ENCODE measurements at places on chromosomes 1 and 21. TPM values are rescaled to one million over a fixed set of nuclear protein-coding genes. Genes with fewer than 3 reads are reported as not detected.

DNA sequence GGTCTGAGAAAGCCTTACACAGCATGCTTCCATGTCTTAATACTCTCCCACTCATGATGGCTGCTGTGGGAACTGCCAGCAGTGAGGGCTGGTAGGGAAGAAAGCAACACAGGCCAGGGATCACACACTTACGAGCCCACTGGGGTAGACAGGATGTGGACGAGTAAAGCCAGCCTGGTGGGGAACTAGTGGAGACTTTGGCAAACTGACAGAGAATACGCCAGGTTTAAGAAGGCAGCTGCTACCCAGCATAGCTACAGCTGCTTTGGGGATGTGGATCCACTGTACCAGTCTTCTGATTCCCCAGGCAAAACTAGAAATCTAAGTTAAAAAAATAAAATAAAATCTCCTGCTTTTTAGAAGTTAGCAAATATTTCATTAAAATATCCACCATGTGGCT, 664.0 kb downstream of the SMYD3 start:
- no peak for DNase-seq

- no peak for DNase-seq
These were observed 1379.1 kb upstream of the ADGRL4 start for GRCh38 chr1:80385650-80386049.

- DNase-seq, result no peak
These were observed 197.5 kb upstream of the JUN start for GRCh38 chr1:58981392-58981791.

DNA sequence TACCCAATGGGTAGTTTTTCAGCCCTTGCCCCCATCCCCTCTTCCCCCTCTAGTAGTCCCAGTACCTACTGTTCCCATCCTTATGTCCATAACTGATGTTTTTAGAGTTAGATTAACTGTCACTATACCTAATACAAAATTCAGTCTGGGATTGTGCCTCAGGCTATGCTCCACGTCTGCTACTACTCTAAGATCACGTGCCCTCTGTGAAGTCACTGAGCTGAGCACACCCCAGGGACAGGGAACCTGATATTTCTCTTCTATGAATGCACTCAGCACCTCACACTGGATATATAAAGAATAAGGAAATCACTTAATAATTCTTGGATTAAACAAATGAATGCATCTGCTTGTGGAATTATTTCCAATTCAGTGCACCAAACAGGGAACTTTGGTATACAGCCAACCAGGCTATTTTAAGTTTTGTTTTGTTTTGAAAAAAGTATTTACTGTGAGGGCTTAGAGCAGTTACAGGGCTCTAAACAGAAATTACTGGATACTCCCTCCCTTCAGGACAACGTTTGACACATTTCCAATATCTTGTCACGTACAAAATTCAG, 307.9 kb downstream of the SMYD3 start:
- DNase-seq, result no peak

PTCH2 gene
- total RNA-seq, result 1.5 TPM

- peak; percentile 58 for DNase-seq
These were observed 36.3 kb downstream of the PDPN start for GRCh38 chr1:13619909-13620308.

DNA sequence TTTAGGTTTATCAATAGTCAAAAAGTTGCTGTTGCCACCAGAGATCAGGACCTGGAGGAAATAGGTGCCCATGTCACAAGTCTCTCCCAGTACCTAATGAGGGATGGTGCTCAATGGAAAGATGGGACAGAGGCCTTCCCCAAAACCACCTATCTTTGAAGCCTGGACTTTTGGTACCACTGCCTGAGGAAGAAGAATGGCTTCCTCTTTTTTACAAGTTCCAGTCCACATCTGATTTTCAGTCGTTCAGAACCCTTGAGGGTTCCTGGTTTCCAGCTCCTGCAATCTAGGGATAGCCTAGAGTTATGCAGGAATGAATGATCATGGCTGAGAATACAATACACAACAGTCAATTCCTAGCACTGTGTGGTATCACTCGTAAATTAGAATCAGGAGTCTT, 5.7 kb downstream of the CATSPERE start:
- DNase-seq, result no peak

GRCh38 chr1:90726986-90727480, 9.9 kb upstream of the BARHL2 start:
- DNase-seq, result no peak

GRCh38 chr1:86972262-86972661, 57.8 kb downstream of the HS2ST1 start:
- DNase-seq, result no peak

DNA sequence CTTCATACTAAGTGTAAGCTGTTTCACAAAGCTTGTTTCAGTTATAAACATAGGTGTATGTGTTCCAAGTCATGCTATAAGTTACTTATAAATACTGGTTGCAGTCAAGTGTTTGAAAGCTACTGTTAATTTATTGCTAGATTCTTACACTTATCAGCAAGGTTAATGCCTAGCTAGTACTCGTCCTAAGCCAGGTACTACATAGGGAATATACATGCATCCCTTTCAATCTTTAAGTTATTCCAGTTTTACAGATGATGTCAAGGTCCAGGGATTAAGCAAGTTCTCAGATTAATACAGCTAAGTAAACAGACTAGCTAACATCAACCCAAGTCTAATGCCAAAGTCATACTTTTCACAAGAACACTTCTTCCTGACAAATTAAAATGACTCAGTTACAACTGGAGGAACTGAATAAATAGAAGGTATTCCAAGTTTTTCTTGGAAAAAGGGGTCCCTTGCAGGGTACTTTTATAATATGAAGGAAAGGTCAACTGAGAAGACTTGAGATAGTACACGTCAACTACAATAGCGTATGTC, 652.2 kb upstream of the USP24 start:
- DNase-seq, result no peak

Measured in ureter (tissue), 1 donor.